ENCODE measurements at places on chromosomes 7 and 10.

GRCh38 chr7:20310301-20310700 lies 20.4 kb upstream of the ITGB8 start:
- DNase-seq = no peak

DNA sequence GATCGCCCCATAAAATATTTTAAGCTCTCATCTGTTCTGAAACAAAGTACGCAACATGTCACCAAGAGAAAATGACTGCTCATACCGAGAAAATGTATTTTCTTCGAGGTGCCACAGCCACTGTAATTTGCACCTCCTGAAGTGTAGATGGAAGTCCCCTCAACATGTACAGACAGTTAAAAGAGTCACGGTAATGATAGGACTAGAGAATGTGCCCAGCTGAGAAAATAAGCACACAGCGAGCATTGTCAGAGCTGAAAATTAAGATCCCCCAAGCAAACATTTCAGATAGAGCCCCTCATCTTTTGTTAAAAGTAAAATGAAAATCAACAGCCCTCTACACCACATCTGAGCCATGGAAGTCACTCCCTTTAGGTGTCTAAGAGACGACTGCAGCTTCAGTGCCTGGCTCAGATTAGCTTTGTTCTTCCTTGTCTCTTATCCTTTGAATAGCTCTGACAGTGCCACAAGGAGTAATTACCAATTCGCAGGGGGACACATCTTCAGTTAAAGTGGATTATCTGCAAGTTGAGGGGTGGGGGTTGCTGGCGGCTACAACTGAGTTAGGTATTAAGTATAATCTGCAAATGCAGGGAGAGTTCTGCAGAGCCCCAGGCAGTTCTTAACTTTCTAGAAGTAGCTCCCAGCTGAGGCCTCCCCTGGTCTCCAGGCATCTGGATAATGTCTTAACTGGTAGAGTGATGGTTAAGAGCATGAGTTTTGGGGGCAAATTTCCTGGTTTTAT lies 222.7 kb upstream of the C7orf33 start:
- DNase-seq = no peak

GRCh38 chr10:18649364-18649959 lies 1.9 kb downstream of the NSUN6 start:
- no peak for DNase-seq

GRCh38 chr10:30215623-30216022 lies 133.5 kb downstream of the MTPAP start:
- no peak for DNase-seq

- no peak for DNase-seq
These were observed 572.4 kb upstream of the LRRTM3 start for GRCh38 chr10:66353422-66353821.

- no peak for DNase-seq
These were observed 88.2 kb downstream of the CHRM2 start for GRCh38 chr7:136956671-136957070.

All from activated T-cell treated with anti-CD3 and anti-CD28 coated beads for 4 hours (primary cell).